ENCODE measurements at places on chromosomes 11 and 22. TPM values are rescaled to one million over a fixed set of nuclear protein-coding genes. Genes with fewer than 3 reads are reported as not detected.

CTSW gene
- not detected for total RNA-seq

EFCAB6 gene
- 4.2 TPM for total RNA-seq

KCNQ1OT1 gene
- total RNA-seq = 5.0 TPM

TRMT112 gene
- total RNA-seq = 342 TPM

SHISAL1 gene
- total RNA-seq = 1.2 TPM

ZNF143 gene
- total RNA-seq = 21.7 TPM

MRGPRE gene
- total RNA-seq = not detected

WEE1 gene
- 40.3 TPM for total RNA-seq

NPTXR gene
- 0.29 TPM for total RNA-seq

NAALAD2 gene
- 2.5 TPM for total RNA-seq

VWA5A gene
- 30.8 TPM for total RNA-seq

POU2F3 gene
- 0.29 TPM for total RNA-seq

OR51E2 gene
- total RNA-seq = not detected

PGGHG gene
- 7.9 TPM for total RNA-seq

PRSS23 gene
- 488 TPM for total RNA-seq

Measured in smooth muscle cell of trachea (primary cell).